Nephron progenitor cell (in vitro differentiated cells): ENCODE measurements at places on chromosomes 5 and 9.

GRCh38 chr5:61701877-61702602, 370.0 kb downstream of the ZSWIM6 start:
- no peak for DNase-seq
- H3K4me1 ChIP-seq, result no peaks in the 10 kb centered on the region
- H3K27ac ChIP-seq, result no peak overlapping the region
- no peak overlapping the region for H3K4me3 ChIP-seq
- H3K36me3 ChIP-seq, result no peaks in the 10 kb centered on the region

DNA sequence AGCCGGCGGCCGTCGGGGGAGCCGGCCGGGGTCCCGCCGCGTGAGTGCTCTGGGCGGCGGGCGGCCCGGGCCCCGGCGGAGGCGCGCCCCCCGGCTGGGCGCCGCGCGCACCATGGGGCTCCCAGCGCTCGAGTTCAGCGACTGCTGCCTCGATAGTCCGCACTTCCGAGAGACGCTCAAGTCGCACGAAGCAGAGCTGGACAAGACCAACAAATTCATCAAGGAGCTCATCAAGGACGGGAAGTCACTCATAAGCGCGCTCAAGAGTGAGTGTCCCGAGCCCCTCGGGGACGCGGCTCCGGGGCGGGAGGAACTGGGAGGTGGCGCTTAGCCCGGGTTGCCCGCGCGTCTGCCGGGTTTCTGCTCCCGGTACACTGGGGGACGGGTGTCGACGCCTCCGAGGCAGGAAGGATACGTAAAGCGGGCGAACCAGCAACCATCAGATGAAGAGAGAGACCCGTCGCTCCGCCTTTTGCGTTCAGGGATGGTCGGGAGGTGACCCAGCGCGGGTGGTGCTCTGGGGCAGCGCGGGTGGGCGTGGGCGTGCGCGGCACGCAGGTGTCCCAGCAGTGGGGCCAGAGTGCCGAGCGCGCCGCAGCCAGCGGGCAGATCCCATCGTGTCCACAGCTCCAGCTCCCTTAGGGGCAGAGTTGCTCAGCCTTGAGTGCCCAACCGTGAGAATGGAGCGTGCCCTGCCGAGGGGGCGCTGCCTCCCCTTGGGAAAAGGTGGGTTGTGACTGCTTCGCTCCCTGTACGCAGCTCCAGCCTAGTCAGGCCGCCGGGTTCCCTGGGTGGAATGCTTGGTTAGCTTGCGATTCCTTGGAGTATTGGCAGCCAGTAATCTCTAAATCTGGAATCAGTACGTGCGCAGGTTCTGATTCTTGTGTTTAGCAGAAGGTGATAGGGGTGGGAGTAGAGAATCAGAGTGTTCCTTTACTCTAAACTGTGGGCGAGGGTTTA, 753 bp downstream of the ARHGAP26 start:
- H3K27ac ChIP-seq, result peak overlapping the region; percentile 61
- H3K36me3 ChIP-seq, result no peaks in the 10 kb centered on the region

DNA sequence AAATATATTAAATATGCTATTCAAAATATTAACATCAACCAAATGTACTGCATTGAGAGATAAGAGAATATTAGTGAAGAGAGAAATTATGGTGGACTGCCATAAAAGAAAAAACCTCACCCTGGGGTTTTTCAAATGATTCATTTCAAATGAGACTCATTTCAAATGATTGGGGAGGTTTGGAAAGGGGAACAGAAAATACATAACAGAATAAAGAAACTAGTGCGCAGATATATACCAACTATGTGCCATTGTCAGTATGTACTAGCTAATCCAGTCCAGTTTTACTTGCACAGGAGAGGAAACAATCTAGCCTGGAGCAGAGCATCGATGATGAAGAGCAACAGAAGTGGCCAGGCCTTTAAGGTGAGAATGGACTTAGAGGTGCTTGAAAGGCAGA, 651.6 kb upstream of the RORB start:
- no peaks in the 10 kb centered on the region for H3K27me3 ChIP-seq
- DNase-seq, result no peak
- H3K4me3 ChIP-seq, result no peak overlapping the region
- peaks cover 5% of the 10 kb centered on the region for H3K4me1 ChIP-seq
- H3K36me3 ChIP-seq, result no peaks in the 10 kb centered on the region

GRCh38 chr5:75053054-75053303, 621 bp upstream of the GCNT4 start:
- no peak overlapping the region for H3K27ac ChIP-seq
- no peak for DNase-seq
- H3K4me3 ChIP-seq, result peak overlapping the region; percentile 78
- H3K4me1 ChIP-seq, result peaks cover 37% of the 10 kb centered on the region

DNA sequence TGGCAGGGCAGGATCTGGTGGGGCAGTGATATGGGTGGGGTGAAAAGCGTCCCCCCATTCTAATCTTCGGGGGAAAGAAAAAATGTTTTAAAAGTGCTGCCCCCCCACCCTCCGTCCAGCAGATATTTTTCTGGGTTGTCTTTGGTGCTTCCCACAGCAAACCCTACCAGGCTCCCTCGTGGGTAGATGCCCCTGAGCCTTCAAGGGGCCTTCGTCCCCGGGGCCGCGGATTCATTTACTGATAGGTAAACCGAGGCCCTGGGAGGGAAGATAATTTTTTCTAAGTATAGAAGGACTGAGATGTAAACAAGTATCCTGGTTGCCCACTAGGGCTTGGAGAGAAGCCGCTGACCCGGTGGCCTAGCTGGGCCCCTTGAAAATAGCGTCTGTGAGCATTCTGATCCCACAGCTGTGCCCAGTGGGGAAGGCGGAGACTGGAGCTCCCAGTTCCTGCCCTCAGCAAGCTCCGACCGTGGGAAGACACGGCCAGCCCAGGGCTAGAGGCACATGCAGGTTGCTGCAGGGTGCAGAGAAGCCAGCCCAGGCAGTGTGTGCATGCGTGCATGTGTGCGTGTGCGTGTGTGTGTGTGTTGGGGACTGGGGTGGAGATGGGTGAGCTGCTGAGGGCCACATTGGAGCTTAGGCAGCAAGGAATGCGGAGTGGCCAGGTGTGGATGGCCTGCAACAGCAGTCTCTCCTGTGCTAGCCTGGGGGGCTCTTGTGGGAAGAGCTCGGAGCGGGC, 6.0 kb upstream of the RXRA start:
- H3K27me3 ChIP-seq, result peaks cover 7% of the 10 kb centered on the region
- H3K27ac ChIP-seq, result no peak overlapping the region
- H3K36me3 ChIP-seq, result no peaks in the 10 kb centered on the region
- no peak overlapping the region for H3K4me3 ChIP-seq
- H3K4me1 ChIP-seq, result peaks cover 93% of the 10 kb centered on the region

DNA sequence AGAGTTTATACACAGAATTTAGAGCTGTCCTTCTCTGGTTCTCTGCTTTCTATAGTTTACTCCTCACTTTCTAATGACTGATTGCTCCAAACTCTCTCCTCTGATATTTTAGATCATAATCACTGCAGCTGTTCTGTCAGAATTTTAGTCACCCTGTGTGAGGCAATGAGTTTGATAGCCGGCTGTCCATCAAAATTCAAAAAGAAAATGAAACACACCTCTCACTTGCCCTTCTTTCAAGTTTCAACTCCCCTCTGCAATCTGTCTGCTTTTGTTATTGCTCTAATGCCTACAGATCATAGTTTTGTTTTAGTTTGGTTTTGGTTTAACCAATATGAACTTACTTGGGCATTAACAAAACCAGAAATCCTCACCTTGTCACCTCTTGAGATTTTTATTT, 23.3 kb upstream of the ABLIM3 start:
- peaks cover 11% of the 10 kb centered on the region for H3K27me3 ChIP-seq
- H3K4me3 ChIP-seq, result no peak overlapping the region
- peaks cover 5% of the 10 kb centered on the region for H3K4me1 ChIP-seq
- no peaks in the 10 kb centered on the region for H3K36me3 ChIP-seq

DNA sequence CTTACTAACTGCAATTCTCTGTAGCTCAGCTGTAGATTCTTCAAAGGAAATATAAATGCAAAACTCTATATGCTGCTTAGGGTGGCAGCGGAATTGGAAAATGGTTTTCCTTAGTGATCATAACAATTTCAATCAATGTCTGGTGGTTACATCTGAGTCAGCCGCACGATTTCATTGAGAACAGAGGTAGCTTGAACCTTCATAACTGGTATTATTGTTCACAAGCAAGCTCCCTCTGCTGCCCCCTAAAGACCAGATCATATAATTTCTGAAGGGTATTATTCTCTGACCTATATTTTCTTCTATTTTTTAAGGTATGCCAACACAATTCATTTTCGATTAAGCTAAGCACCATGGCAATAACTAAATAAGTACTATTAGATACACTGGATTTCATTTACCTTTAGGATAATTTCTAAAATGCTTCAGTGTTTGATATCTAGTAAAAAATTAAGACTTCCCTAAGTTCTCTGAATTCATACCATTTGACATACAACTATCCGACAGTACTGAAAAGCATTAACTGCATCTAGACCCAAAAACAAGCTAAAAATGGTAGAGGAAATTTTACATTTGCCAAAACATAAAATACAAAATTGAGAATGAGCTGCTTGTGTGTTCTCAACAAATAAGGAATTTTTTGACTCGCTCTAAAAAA, 181.1 kb upstream of the SPEF2 start:
- no peaks in the 10 kb centered on the region for H3K36me3 ChIP-seq
- no peaks in the 10 kb centered on the region for H3K4me1 ChIP-seq
- H3K4me3 ChIP-seq, result no peak overlapping the region
- peaks cover 4% of the 10 kb centered on the region for H3K27me3 ChIP-seq
